OCI-LY7 (cell line): ENCODE measurements at places on chromosomes 2 and 18.

DNA sequence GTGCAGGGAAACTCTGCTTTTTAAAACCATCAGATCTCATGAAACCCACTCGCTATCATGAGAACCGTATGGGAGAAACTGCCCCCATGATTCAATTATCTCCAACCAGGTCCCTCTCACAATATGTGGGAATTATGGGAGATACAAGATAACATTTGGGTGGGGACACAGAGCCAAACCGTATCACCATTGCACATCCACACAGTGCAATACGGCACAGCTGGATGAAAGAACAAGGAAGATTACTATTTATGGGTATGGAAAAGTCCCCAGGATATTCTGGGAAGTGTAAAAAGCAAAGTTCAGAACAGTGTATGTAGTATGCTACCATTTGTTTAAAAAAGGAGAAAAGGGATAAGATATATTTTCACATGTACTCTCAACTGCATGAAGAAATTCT, 290.1 kb downstream of the PIK3C3 start:
- no peak for DNase-seq

DNA sequence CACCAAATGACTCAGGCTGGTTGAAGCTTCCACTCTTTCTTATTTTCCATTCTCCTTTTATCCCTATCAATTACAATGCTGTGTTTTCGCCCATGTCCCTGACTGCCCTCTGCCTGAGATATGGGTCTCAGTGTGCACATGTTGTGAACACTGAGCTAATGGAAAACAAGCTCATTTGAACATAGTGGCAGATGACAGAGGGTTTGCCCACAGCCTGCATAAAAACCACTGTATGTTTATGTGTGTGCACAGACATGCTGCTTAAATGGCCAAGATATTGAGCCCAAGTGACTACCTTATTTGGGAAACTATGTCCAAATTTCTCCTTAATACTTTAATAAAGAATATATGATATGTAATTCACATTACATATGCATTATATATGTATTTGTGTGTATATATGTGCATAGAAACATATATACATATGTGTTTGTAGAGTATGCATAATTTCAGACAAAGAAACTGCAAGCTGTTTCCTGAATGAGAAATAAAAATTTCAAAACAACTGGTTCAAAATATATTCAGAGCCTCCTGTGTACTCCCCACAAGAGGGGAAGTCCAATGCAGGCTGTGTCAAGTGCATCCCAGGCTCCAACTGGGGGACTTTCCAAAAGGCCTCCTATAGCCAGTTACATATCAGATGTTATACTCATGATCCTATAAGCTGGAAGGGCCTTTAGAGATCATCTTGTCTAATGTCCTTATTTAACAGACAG, 92.7 kb upstream of the CD302 start:
- DNase-seq: no peak

DNA sequence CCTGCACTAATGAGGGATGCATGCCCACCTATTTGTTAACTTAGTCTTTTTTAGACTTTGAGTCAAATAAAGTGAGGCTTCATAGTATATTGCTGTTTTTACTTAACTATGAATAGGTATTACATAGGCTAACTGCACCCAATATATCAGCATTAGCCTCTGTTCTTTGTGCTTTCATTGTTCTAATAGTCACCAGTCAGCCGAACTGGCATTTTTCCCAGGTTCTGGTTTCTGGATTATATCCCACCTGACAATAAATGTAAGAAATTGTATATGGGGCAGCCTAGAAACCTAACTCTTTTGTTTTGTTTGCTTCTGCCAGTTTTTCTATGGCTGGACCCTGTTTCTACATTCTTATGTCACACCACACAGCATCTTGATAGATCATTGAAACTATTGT, 1672.4 kb upstream of the LRRTM1 start:
- no peak for DNase-seq

DNA sequence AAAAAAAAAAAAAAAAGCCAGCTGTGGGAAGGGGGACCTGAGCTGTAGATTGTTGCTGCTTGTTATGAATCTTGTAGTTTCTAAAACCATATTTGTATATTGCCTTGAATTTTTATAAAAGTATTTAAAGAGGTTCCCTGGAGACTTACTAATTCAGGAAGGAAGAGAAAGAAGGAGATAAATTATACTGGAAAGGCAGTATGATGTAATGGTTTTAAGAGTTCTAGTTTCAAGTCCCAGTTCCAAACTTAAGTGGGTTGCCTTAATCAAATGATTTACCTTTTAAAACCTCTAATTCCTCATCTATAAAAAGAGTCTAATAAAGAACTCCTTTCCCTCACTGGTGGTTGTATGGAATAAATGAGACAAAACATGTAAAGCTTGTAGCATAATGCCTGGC, 62.2 kb downstream of the PTRHD1 start:
- no peak for DNase-seq

- no peak for DNase-seq
Observed at GRCh38 chr2:222452422-222452950, 28.1 kb downstream of the SGPP2 start.

DNA sequence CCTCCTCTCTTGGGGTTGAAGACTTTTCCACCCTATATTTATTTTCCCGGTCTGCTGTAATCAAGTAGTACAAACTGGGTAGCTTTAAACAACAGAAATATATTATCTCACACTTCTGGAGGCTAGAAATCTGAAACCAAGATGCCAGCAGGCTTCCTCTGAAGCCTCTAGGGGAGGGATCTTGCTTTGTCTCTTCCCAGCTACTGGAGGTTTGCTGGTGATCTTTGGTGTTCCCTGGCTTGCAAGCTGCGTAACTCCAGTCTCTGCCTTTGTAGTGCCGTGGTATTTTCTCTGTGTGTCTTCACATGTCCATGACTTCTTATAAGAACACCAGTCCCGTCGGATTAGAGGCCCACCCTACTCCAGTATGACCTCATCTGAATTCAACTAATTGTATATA, 44.4 kb downstream of the MYO3B start:
- no peak for DNase-seq

DNA sequence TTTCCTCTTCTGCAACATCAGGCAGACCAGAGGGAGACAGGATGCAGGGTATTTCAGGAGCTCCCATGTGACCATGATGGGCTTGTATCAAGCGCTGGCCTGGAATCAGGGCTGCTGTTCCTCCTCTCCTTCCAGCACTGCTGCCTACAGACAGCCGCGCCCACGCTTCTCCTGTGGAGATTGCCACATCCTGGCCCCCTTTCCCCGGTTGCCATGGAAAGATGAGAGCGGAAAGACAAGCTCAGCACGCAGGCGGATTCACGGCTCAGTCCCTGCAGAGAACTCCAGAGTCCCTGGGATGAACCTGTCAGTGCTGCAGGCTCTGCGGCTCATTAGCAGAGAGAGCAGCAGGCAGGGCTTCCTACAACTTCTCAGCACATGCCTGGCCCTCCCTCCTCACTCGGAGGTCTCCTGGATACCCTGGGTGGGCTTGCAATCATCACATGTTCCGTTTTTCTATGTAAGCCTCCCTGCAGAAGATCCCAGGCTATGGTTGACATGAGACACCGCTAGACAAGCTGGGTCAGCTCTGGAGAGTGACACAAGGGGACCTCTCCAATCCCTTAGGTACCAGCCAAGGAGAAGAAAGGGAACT, 497.8 kb upstream of the MYT1L start:
- DNase-seq: no peak

GRCh38 chr2:174597345-174598047, at the start of gene WIPF1:
Gene WIPF1, minus strand, starts transcription at chr2:174597804. Its CDS starts 12,231 bp downstream, at chr2:174585573.
- DNase-seq: peak; percentile 84

- DNase-seq: peak; percentile 66
Observed at GRCh38 chr2:241637795-241638660, 535 bp downstream of the ATG4B start.

DNA sequence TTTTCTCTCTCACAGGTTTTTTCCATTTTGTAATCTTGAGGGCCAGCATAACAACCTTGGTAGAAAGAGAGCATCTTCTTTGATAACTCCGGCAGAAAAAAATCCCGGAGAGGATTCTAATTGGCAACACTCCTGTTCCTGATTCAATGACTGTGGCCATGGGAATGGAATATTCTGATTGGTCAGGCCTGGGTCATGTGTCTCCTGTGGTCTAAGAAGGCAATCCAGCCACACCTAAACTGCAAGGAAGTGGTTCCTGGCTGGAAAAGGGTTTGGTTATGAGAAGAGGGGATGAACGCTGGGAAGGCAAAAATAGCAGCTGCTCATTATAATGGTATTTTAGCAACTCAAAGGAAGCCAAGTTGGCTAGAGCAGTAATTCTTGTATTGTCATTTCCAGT, 24.8 kb upstream of the ZNF638 start:
- DNase-seq: no peak

GRCh38 chr2:230942920-230943896, 18.2 kb upstream of the GPR55 start:
- no peak for DNase-seq

- DNase-seq: no peak
Observed at GRCh38 chr2:16526193-16526592, 139.4 kb downstream of the CYRIA start.

DNA sequence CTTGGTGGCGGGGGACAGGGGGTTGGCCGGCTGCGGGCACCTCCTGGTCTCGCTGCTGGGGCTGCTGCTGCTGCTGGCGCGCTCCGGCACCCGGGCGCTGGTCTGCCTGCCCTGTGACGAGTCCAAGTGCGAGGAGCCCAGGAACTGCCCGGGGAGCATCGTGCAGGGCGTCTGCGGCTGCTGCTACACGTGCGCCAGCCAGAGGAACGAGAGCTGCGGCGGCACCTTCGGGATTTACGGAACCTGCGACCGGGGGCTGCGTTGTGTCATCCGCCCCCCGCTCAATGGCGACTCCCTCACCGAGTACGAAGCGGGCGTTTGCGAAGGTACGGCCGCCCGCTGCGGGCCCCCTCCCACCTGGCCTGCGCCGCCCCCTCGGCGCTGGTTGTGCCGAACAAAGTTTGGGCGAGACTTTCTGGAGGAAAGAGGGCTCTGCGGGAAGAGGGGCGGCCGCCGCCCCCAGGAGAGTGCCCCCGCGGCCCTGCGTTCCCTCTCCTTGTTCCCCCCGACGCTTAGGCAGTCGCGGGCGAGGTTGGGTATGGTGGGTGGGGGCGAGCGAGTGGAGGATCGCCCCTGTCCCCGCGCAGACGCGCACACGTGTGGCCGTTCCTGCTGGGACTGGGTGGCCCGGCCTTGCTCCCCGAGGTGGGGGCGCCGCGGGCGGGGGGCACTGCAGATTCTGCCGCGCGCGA, 866 bp downstream of the CRIM1 start:
- DNase-seq: peak; percentile 71
